Tibial nerve (tissue), 4 donors: ENCODE measurements at places on chromosomes 5 and 9. TPM values are rescaled to one million over a fixed set of nuclear protein-coding genes. Genes with fewer than 3 reads are reported as not detected.

PFN3 gene
- total RNA-seq: not detected

ELAVL2 gene
- total RNA-seq: 0.63 TPM

SPATA31C2 gene
- total RNA-seq: not detected

CARTPT gene
- not detected for total RNA-seq

IL4 gene
- not detected for total RNA-seq

CEP78 gene
- total RNA-seq: 9.6 TPM

RNF180 gene
- 10.5 TPM for total RNA-seq
